ENCODE measurements at places on chromosomes 1 and 21. TPM values are rescaled to one million over a fixed set of nuclear protein-coding genes. Genes with fewer than 3 reads are reported as not detected.

The SERBP1 gene
- 535 TPM for total RNA-seq

- peak; percentile 24 for DNase-seq
Observed at GRCh38 chr1:64663668-64664067, 81.2 kb upstream of the RAVER2 start.

The MPL gene
- not detected for total RNA-seq

GRCh38 chr1:227808566-227808965, 6.9 kb upstream of the PRSS38 start:
- no peak for DNase-seq

DNA sequence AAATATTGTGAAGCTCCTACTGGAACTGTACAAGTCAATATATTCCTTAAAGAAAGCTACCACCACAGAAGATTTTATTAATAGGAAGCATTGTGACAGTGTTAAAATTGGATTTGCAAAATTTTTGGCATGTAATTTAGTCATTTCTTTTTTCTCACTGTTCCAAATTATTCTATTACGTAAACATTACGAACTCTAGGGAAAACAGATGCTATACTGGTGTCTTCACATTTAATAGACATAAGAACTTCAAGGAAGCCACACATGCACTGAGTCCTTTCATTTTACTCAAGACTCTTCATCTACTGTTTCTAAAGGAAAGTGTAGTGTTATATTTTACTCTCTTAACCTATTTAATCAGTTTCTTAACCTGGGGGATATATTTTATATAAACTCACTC, 135.4 kb downstream of the HMCN1 start:
- DNase-seq = no peak

DNA sequence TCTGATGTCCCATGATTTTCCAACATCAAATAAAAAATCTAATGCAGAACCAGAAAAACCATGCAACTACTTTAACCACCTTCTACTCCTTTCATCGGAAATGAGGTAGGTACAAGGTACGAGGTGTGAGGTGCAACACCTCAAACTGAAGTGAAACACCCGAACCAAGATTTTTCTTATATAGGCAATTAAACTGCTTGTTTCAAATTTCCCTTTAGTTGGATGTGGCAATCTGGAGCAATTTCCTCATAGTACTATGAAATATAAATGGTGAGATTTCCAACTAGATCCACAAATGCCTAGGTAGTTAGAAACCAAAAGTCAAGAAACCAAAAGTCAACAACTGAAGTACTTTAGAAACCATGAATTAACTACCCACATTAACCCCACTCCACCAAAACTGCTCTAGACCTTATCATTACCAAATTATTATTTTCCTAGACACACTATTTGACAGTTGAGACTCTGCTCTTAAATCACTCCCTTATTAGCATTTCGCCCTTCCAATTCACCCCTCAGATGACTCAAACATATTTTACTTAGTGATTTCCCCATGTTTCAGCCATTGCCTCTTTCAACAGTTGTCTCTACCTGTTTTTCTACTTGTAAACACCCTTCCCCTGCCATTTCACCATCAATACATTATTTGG, 37.8 kb downstream of the FUBP1 start:
- no peak for DNase-seq

The SPRR2F gene
- not detected for total RNA-seq

DNA sequence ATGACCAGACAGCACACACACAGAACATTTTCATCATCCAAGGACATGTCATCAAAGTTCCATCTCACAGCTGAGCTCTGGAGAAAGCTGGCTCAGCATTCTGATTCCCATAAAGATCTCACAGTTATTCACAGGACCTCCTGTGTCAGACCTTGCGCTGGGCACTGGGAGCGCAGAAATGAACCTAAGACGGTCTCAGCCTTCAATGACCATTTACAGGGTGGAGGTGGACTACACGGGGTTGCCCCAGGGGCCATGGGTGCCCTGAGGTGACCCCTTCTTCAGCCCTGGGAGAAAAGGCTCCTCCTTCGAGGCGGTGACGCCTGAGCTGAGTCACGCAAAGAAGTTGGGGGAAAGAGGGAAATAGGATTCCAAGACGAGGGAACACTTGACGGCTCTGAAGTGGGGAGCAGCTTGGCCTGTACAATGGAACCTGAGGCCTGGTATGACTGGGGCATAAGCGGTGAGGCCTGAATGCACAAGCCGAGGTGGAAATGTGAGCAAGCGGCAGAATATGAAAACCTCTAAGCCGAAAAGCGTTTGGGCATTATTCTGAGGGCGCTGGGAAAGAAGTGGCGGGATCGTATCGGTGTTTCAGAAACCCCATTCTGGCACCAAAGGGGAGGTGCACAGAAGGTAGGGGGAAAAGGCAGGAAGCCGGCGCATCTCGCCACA, 797 bp downstream of the CC2D1B start:
- DNase-seq = peak; percentile 49

DNA sequence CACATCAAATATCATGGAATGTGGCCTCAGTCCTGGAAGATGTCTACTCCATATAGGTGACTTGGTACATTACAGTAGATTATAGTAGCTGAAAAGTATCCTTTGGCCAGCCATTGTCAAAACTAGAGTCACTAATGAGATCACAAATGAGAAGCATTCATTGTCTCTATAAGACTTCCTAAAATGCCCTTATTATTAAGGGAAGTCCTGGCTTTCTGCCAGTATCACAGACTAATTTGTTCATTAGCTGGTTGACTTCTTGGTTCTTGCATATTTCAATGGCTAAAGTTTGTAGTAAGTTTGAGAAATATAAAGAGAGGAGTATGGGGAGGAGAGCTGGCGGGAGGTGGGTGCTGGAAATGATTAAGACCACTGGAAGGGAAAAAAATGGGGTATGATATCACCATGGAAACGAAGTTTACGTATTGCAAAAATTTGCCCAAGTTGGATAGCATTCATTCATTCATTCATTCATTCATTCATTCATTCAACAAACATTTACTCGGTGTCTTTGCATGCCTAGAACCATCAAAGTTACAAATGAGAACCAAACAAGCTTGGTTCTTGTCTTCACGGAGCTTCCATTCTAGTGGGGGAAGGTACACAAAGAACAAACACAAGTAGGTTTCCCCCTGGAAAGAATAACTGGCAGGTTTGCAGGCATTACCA, 11.7 kb upstream of the B3GALNT2 start:
- no peak for DNase-seq

GRCh38 chr1:187509091-187509490, 680.3 kb downstream of the PLA2G4A start:
- DNase-seq = no peak

DNA sequence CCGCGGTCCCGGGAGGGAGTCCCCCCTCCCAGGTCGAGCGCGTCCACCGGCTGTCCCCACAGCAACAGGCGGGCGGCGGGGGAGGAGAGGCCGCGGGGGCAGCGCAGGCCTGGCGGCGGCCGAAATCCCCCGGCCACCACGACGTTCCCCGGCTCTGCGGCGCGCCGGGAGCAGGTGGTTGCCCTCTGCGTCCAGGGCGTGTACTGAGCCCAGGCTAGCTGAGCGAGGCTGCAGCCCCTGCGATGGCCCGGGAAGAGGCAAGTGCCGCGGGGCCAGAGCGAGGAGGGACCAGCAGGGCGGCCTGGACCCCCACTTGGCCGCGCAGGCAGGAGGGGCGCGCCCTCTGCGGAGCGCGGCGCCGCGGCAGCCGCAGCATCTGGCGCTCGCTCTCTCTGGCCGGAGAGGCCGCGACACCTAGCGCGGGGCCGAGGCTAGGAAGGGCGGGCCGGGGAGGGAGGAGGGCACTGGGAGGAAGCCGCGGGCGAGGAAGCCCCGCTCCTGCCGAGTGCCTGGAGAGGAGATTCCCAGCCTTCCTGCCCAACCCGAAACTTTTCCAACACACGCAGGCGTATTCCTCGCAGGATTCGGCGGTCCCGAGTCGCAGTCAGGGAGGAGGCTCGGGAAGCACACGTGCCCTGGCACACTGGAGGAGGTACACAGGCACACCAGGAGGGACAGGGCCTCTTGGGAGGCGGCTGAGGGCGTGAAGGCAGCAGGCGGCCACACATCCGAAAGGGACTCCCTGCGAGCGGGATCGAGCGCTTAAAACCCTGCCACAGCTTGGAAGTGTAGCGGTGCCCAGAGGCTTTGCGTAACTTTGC, 4.9 kb upstream of the PROX1 start:
- peak; percentile 42 for DNase-seq

The SLAMF8 gene
- total RNA-seq = 0.05 TPM

GRCh38 chr1:94803517-94804441, 16.4 kb upstream of the SLC44A3 start:
- DNase-seq = peak; percentile 94

DNA sequence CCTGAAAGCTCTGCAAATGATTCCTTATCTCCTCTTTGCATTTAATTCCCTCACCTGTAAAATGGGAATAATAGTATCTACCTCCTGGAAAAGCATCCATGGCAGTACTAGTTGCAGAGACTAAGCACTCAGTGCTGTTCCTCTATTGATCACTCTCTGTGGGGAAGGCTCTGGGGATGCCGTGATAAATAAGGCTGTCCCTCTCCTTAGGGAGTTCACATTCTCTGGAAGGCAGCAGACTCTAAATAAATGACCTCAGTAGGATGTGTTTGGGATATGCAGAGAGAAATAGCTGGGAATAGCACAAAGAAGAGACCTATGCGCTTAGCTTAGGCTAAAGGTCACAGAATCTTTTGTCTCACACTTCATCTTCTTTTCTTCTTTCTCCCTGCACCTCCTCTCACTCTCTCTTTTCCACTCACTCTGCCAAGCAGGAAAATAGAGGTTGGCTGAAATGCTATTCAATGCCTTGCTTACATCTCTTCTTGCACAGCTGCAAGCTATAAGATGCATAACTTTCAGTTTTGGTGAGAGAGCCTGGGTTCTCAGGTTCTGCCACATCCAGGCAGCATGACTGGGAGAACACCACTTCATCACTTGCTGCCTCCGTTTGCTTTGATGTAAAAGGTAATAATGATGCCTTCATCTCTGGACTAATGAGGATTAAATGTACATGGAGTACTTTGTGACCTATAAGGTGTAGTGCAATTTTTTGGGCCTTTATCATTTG, 101.5 kb downstream of the LMX1A start:
- no peak for DNase-seq

The HSPB7 gene
- total RNA-seq = 83.9 TPM

DNA sequence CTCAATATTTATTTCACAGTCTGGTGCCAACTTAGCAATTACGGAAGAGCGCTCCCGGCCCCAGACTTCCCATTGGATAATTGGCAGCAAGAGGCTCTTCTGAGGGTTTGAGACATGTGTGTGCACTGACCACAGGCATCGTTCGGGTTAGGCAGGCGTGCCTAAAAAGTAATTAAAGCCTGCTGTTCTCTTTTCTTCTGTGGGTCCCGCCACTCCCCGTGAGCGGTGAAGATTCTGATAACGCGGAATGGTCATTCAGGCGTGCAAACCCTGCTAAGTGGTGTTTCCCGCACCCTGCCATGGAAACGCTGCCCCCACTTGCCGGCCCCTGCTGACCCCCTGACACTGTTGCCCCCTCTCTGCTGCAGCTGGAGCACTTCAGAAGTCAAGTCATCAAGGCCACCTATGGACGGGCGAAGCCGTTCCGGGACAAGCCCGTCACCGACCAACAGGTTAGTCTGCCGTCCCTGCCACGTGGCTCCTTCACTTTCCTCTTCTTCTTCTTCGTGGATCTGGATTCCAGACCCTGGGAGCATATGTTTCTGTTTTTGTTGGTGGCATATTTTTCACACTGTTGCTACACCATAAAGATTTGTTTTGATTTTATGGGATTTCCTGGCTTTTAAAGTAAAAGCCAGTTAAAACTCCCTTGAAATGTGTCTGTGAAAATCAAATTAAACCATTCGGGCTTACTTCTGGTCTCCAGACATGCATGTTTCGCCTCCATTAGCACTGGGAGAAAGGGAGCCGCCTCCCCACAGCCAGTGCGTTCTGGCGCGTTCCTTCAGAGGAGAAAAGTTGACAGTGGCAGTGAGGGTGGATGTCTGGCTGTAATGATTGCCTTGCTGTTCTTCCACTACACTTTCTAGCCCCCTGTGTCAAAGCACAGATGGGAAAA, 79.9 kb downstream of the FHAD1 start:
- DNase-seq = peak; percentile 56

- no peak for DNase-seq
Observed at GRCh38 chr1:215589650-215590435, 22.7 kb downstream of the KCTD3 start.

- DNase-seq = peak; percentile 22
Observed at GRCh38 chr1:155933591-155934096, 569 bp downstream of the KHDC4 start.

DNA sequence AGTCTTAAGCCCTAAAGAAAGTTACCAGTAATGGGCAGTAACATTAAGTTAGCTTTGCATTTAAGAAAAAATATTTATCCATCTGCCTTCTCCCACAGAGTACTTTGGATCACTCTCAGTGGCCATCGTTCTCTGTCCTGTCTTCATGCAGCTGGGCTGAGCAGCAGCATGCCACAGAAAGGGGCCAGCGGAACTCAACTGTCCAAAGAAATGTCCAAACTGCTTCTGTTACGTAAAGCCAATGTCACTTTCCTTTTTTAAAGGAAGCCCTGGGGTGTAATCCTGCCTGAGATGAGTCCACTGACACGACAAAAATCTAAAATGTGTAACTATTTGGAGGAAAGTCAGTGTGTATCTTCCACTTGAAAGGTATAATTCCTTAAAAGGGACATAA, 291.6 kb downstream of the SMYD3 start:
- DNase-seq = no peak

DNA sequence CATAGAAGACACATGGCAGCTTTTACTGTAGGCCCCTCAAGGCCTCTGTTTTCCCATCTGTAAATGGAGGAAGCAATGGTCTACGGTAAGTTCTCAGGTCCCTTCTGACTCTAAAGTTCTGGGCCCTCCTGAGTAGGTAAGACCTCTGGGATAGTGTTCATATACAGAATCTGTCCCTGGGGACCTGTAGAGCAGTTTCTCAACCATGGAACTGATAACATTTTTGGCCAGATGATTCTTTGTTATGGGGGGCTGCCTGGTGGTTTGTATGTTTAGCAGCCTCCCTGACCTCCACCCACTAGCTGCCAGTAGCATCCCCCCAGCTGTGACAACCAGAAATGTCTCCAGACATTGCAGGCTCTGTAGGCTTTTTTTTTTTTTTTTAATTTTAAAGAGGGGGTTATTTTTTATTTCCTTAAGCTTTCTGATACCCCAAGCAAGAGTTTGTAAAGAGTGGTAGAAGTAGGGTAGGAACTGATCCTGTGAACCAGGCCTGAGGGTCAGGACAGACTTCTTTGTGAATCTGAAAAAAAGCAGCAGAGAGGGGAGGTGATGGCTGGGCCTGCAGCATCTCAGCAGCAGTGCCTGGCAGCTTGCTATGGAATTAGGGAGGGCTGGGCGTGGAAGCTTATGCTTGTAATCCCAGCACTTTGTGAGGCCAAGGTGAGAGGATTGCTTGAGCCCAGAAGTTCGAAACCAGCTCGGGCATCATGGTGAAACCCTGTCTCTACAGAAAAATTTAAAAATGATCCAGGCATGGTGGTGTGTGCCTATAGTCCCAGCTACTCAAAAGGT, 20.2 kb upstream of the TCEA3 start:
- no peak for DNase-seq

GRCh38 chr1:89269277-89269676, 3.4 kb downstream of the GBP5 start:
- DNase-seq = no peak

The RGS8 gene
- 1.6 TPM for total RNA-seq

The PROX1 gene
- total RNA-seq = 18.4 TPM

All from SJCRH30 (cell line).